ENCODE measurements at places on chromosomes 5 and 9. TPM values are rescaled to one million over a fixed set of nuclear protein-coding genes. Genes with fewer than 3 reads are reported as not detected.
A peak's percentile ranks its signal among the peaks of the same experiment; 100 is the strongest.

FAM219A gene
- total RNA-seq: 3.1 TPM

GHR gene
- 1.8 TPM for total RNA-seq

STXBP1 gene
- total RNA-seq: 2.7 TPM

GRCh38 chr9:104608336-104608735 lies 2.9 kb upstream of the OR13C2 start:
- H3K36me3 ChIP-seq: no peaks in the 10 kb centered on the region
- no peak overlapping the region for H3K4me3 ChIP-seq
- H3K27ac ChIP-seq: no peak overlapping the region
- H3K27me3 ChIP-seq: no peaks in the 10 kb centered on the region
- DNase-seq: no peak

DNA sequence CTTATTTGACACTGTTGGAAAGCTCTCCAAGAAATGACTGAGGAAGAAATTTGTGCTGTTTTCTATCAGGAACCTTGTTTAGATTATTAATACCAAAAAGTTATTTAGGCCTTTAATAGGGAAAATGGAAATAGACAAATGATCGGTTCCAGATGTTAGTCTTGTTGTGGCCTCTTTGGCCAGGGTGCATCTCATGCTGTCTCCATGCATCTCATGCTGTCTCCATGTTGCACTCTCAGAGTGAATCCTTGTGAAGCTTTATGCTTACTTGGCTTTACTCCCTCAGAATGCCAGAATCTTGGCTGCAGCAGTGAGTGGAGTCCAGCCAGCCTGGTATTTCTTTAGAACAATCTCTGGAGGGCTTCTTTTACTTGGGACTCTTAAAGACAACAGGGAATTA lies 185.5 kb downstream of the ARHGAP26 start:
- H3K36me3 ChIP-seq: no peaks in the 10 kb centered on the region
- H3K4me3 ChIP-seq: no peak overlapping the region
- no peak for DNase-seq
- H3K27ac ChIP-seq: no peak overlapping the region

- no peaks in the 10 kb centered on the region for H3K4me1 ChIP-seq
- H3K27ac ChIP-seq: no peak overlapping the region
- H3K36me3 ChIP-seq: no peaks in the 10 kb centered on the region
- no peak for DNase-seq
- H3K4me3 ChIP-seq: no peak overlapping the region
Measured at GRCh38 chr5:9869616-9870288, 239.6 kb upstream of the TAS2R1 start.

DNA sequence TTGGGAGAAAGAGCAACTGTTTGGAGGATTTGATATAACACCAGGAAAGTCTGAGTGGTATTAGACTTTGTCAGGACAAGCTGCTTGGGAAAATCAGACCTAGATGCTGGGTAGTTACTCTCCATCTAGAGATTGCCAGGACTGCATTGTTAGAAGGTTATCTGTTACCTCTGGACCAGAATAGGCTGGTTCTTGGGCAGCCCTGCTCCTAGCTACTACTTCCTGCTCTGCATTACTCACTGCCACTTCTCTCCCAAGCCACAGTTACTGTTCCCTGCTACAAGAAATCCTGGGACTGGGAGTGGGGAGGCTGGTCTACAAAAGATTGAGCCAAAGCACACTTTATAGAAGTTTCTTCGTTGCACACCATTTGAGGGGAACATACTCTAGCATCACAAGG lies 95.5 kb upstream of the KCNN2 start:
- H3K36me3 ChIP-seq: no peaks in the 10 kb centered on the region
- no peaks in the 10 kb centered on the region for H3K4me1 ChIP-seq
- H3K27ac ChIP-seq: no peak overlapping the region

DNA sequence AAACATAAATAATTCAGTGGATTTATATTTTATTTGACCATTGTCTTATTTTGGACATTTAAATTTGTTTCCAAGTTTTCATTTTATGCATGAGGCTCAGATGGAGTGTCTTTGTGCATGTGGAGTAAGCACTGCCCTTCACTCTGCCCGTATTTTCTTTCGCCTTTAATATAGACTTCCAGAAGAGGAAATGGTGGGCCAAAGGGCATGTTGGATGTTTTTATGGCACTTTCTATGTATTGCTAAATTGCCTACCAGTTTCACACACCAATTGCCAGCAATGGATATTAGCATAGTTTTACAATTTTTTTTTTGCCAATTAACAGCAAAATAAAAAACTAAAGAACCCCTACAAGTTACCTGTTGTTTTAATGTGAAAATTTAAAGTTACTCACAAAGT lies 38.4 kb downstream of the ZSWIM6 start:
- no peak for DNase-seq
- H3K4me3 ChIP-seq: no peak overlapping the region
- no peaks in the 10 kb centered on the region for H3K36me3 ChIP-seq
- H3K27ac ChIP-seq: no peak overlapping the region
- no peaks in the 10 kb centered on the region for H3K27me3 ChIP-seq

TRAF1 gene
- 21.7 TPM for total RNA-seq

- H3K4me1 ChIP-seq: no peaks in the 10 kb centered on the region
- H3K27me3 ChIP-seq: no peaks in the 10 kb centered on the region
- no peaks in the 10 kb centered on the region for H3K36me3 ChIP-seq
- no peak overlapping the region for H3K27ac ChIP-seq
Measured at GRCh38 chr5:154369682-154370081, 76.1 kb upstream of the SAP30L start.

KIF20A gene
- 40.0 TPM for total RNA-seq

GRCh38 chr9:94687451-94687850 lies 39.0 kb upstream of the AOPEP start:
- H3K27me3 ChIP-seq: no peaks in the 10 kb centered on the region
- H3K4me1 ChIP-seq: no peaks in the 10 kb centered on the region
- no peak for DNase-seq
- no peaks in the 10 kb centered on the region for H3K36me3 ChIP-seq

- H3K36me3 ChIP-seq: peaks cover 86% of the 10 kb centered on the region
- no peaks in the 10 kb centered on the region for H3K4me1 ChIP-seq
- H3K27ac ChIP-seq: no peak overlapping the region
- no peak overlapping the region for H3K4me3 ChIP-seq
- H3K27me3 ChIP-seq: no peaks in the 10 kb centered on the region
Measured at GRCh38 chr9:128495296-128495695, 9.2 kb upstream of the GLE1 start.

DNA sequence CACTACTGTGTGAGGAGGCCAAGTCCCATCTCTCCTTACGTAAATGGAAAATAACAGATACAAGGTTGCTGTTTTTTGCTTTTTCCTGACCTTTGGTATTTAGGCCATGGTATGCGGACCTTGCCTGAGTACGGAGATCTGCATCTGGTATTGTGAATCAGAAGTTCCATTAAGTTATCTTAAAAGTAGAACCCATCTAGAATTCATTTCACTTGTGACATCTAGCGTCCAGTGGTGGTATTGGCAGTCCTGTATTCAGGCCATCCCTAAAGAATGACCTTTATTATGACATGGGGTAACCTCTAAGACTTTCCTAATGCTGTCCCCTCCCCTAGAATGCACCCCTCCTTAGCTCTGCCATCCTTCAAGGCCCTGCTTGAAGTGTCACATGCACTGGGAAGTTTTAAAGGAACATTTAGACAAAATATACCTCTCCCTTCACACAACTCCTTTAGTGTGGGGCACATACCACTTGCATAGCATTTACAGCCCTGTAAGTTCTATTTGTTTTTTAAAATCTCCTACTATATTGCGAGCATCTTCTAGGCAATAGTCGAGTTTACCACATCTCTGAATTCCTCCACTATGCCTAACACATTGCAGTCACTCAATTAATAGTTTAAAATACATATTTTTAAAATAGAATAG lies 1.9 kb upstream of the SPDL1 start:
- peaks cover 7% of the 10 kb centered on the region for H3K4me1 ChIP-seq
- DNase-seq: peak; percentile 62
- H3K36me3 ChIP-seq: no peaks in the 10 kb centered on the region
- peaks cover 5% of the 10 kb centered on the region for H3K27me3 ChIP-seq
- no peak overlapping the region for H3K27ac ChIP-seq

- peaks cover 33% of the 10 kb centered on the region for H3K36me3 ChIP-seq
- H3K27ac ChIP-seq: no peak overlapping the region
- no peak for DNase-seq
- H3K4me1 ChIP-seq: no peaks in the 10 kb centered on the region
- H3K27me3 ChIP-seq: no peaks in the 10 kb centered on the region
Measured at GRCh38 chr9:5786370-5787127, 46.4 kb downstream of the ERMP1 start.

GRCh38 chr9:76619197-76619596 lies 145.0 kb upstream of the PCA3 start:
- no peak overlapping the region for H3K4me3 ChIP-seq
- H3K36me3 ChIP-seq: no peaks in the 10 kb centered on the region
- H3K27ac ChIP-seq: no peak overlapping the region
- H3K27me3 ChIP-seq: no peaks in the 10 kb centered on the region
- DNase-seq: no peak

Measured in thymus (tissue), 14 donors.